ENCODE measurements at places on chromosomes 3 and 15.

GRCh38 chr3:24195504-24196230 is 250.6 kb downstream of the NR1D2 start:
- no peak for DNase-seq

DNA sequence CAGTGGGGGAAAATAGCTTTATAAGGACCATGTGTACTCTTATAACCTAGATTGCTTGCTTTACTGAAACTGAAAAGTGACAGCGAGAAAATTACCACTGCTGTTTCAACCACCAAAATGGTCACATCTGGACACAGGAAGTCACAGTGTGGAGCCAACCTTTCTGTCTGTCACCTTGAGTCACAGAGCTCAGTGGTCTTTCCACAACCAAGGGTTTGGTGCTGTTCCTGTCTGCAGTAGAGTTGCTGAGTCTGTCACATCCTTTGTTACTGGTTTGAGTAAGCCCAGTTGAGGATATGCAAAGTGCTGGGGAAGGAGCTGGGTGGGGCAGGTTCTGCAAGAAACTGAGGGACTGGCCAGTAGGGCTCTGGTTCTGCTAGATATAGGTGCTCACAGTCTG is 139.1 kb upstream of the EIF1B start:
- no peak for DNase-seq

DNA sequence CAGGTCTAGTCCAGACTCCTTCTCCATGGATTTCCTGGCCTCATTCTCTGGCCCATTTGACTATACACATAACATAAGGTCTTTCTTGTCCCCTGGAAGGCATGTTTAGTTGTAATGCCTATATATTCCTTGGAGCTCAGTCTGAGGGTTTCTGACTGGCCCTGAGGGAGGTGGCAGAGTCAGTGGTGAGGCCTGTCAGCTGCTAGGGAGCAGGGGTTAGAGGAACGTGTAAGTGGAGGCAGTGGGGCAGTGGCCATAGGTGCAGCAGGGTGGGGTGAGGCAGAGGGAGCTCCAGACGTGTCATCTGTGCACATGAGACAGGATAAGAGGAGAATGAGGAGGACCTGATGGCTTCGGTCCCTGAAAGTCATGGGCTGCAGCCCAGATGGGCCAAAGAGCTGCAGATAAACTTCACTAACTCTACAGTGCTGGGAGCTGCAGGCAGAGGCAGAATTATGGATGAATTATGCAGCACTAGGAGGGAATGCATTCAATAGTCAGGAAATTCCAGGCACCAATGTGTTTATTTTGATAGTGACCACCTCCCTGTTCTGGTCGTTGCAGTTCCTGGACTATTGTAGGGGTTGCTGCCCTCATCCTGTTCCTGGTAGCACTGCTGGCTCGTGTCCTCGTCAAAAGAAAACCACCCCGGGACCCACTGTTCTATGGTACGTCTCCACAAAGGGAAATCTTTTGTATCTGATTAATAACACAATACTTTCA is 4.9 kb downstream of the TM6SF1 start:
- DNase-seq = no peak

- DNase-seq = peak; percentile 42
Measured at GRCh38 chr3:116037954-116038911, 407.1 kb downstream of the LSAMP start.

- DNase-seq = no peak
Measured at GRCh38 chr3:43394041-43394554, 107.8 kb downstream of the SNRK start.

DNA sequence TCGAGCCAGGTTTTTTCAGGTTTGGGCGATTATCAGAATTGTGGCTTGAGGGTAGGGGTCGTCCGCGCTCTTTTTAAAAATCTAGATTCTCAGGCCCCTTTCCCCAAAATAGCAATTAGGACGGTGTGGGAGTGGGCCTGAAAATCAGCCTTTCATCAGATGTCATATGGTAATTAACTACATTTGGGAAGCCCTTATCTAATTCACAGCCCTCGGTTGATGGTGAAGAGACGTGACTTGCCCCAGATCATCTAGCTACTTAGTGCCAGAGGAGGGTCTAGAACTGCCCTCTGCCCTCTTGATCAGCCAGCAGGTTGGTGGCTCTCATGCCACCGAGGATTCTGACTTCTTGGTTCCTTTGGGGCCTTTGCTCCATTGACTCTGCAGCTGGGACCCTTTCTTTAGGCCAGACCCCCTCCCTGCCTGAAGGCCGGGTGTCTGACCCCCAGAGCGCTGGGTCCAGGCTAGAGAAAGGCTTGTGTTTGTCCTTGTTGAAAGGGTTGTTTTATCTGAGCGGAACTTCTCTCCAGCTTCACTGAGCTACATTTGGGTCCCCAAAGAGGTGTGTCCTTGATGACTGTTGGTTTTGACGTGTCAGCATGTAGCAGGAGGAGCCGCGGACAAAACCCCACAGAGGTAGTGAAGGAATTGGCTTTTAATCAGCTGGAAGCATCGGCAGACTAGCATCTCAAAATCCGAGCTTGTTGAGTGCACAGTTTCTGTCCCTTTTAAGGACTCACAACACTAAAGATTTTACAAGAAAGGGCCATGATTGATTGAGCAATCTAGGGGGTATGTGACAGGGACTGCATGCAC is 857 bp downstream of the AEN start:
- peak; percentile 75 for DNase-seq

GRCh38 chr3:26587571-26587970 is 35.0 kb upstream of the LRRC3B start:
- DNase-seq = no peak
